ENCODE measurements at places on chromosomes 7 and 10.
A peak's percentile ranks its signal among the peaks of the same experiment; 100 is the strongest.

DNA sequence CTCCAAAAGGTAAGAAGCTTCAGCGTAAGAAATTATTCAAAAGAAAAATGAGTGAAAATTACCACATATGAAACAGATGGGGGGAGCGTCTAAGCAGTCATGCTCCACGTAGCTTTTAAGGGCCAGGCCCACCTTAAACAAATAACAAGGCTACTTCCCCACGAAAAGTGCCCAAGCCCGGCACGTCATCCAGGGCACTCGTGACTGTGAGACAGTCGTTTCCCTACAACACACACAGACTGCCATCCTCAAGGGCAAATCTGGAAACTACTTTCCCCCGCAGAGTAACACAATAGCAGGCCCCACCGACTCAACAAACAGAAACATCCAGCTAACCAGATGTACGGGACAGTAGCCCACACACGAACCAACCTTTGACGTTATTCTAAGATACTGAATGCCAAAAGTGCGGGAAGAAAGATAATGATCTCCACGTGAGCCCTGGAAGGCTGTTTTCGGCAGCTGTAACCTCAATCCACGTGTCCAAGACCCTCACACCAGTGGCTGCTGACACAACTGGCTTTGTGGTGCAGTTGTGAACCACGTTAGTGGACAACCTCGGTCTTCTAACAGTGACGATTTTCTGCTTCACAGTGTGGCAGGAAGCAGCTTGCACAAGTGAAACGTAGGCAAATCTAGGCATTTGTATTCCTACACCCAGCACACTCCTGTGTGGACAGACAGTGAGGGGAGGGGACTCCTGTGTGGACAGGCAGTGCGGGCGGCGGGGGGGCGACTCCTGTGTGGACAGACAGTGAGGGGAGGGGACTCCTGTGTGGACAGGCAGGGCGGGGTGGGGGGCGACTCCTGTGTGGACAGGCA is 251.7 kb downstream of the ZMYND11 start:
- DNase-seq: no peak

DNA sequence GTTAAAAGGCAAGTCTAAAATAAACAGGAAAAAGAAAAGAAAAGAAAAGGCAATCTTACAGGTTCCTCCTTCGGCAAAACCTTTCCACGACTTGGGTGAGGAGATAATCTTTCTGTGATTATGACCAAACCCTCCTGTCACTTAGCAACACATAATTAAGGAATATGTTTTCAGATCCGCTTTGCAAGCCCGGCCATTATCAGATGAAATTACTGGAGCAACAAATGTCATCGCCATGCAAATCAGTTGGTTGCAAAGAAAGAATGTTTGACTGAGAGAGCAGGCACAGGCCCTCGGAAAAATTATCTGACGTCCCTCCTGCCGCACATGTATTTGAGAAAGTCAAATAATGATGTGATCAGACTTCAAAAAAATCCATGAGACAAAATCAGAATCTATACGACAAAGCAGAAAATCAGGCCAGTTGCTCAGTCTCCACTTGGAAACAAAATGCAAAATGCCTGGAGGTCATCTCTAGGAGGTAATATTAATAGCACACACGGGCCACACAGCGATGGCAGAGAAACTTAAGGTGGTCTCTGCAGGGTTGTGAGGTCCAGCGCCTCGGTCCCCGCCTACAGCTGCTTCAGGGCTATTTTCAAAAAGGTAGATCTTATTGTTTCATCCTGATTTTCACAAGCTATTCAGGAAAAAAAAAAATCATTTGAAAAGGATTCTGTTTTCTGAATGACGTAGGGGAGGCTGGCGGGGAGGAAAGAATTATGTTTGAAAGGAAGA is 82.7 kb downstream of the ZRANB1 start:
- no peak for DNase-seq

DNA sequence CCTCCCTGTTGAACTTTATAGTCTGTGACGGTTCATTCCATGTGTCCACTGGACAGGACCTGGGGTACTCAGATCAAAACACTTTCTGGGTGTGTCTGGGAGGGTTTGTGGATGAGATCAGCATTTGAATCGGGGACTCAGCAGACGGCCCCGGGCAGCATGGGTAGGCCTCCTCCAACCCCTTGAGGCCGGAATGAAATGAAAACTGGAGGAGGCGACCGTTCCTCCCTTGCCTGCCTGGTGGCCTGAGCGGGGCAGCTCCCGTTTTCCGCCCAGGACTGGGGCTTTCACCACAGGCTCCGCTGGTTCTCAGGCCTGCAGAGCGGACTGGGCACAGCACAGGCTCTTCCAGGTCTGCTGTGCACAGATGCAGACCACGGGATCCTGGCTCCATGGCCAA is 247.7 kb downstream of the MAD1L1 start:
- DNase-seq: no peak

DNA sequence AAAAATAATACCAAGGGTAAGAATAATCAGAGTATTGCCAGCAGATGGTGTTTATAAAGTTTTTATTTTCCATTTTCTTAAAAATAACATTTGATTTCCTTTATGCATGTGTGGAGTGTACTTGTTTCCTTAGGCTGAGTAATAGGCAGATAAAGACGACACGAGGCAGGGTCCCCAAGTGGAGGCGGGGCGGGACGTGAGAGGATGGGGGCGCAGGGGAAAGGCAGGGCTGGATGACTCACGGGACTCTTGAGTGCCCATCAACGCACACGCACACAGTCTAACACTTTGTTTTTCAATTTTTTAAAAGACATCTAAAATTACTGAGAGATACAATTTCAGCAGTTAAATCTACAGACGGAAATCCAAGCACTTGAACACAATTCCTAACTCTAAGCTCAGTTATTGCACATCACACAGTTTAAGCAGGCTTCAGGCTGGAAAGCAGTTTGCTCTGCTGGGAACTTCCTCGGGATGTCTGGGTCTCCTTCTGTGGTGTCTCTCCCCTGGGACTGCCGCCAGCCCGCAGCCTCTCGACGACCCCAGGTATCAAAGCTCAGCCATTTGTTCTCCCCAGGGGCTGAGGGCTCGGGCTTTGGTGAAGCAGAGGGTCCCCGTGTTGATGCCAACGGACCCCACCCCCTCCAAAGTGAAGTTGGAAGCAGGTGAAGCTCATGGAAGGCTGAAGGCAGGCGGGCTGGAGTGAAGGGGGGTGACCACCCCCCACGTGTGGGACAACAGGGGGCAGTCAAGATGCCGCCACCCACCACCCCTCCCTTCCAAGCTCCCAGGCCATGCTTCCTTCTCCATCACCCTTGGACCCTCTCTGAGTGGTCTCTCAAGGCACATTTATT is 29.1 kb downstream of the SPOCK2 start:
- peak; percentile 53 for DNase-seq

DNA sequence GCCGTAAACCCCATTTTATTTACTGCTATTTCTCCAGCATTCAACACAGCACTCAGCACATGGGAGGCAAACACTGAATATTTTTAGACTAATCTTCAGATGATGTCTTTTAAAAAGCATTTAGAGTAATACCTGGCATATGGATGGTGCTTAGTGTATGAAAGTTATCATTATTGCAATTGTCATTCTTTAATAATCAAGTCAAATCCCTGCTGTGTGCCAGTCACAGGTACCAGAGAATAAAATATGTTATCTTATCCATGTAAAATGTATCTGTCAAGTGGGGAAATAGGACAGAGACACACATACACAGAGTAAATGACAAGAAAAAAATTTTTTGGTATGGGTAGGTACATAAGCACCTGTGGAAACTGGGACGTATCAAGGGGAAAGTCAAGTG is 18.5 kb downstream of the ANKRD22 start:
- no peak for DNase-seq

GRCh38 chr7:91348711-91349110 is 84.5 kb downstream of the FZD1 start:
- DNase-seq: no peak

DNA sequence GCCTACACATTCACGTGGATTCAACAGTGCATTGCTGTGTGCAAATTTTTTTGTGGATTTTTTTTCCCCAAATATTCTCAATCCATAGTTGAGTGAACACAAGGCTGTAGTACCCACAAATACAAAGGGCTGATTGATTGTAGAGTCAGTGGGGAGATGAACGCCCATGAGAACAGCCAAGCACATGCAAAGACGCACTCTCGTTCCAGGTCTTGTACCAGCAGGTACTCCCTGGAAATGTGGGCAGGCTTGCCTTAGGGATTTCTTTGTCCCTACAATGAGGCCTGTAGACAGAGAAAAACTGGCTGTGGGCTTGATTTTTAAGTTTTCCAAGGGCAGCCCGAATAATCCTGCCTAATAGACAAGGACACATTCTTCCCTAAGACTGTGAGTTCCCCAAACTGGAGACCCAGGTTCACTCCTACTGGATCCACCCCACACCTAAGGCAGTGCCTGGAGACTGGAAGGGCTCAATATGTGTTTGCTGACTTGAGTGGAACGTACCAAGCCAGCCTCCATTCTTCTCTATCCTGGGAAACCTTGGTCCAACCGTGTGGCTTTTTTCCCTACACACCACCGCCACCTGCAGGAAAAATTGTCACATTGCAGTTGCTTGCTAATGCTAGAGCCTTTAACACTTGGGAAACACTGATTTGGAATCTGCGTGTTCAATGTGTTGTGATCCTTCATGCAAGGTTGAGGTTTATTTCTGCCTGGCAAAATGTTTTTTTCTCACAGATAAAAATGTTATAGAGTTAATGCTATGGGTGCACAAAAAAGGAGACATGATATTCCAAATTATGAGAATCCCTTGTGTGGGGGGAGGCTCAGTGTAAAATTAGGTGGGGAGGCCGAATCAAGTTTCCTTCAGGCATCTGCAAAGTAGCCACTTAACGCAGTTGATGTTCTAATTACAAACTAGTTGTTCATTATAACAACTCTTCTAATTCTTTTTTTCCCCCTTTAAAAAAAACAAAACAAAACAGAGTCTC is 49.3 kb downstream of the PPP1R17 start:
- DNase-seq: no peak

GRCh38 chr7:132019703-132020102 is 463.3 kb upstream of the PODXL start:
- DNase-seq: no peak

- DNase-seq: no peak
Observed at GRCh38 chr10:120588311-120588710, 131.3 kb downstream of the PLPP4 start.

DNA sequence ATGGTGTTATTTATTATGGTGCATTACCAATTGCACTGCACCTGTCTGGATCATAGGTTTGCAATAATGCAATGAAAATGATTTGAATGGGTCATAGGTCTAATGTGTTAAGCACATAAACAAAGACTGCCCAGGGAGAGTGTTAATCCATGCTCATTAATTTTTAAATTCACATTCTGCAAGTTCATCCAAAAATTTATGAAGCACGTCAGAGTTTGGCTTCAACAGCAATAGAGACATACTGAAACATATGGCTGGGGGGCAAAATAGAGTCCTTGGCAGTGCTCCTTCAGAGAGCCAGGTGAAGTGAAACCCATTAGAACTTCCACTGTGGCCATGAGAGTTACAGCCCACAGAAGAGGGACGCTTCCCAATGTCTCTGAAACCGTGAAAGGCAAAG is 441.1 kb downstream of the POM121L12 start:
- no peak for DNase-seq

DNA sequence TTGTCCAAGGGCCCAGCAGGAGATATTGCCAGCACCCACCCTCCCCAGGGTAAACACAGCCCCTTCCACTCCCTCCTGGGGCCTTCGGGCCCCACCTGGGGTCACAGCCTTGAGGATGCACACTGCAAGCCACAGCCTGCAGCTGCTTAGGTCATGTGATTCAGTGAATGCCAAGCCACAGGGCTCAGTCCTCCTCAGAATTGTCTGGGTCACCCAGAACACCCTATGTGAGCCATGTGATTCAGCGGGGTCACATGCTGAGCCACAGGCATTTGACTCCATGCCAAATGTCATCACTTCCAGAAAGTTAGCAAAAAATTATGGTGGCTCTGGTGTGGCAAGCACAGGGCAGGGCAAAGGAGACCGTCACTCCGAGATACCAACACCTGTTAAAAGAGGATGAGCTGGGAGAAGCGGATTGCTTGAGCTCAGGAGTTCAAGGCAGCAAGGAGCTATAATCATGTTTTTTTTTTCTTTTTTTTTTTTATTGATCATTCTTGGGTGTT is 17.2 kb upstream of the PSAP start:
- no peak for DNase-seq

DNA sequence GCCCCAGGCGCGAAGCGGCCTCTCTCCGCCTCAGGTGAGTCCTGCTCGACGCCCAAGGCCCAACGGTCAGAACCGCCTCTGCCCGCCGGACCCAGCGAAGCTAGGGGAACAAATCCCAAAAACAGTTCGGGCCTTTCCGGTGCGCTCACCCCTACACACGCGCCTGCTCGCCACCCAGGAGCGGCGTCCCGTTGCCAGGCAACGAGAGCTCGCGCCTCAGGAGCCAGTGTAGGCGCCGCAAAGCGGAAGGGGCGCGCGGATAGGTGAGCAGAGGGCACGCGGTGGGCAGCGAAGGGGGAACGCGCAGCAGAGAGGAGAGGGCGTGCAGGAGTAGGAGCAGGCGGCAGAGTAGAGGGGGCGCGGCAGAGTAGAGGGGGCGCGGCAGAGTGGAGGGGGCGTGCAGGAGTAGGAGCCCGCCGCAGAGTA is at the start of the genes DYDC1 and DYDC2:
Gene DYDC1, minus strand, starts transcription at position 193 of the 426 bp plus-strand sequence. CDS start 4,154 bp downstream, outside the sequence.
Gene DYDC2, plus strand, starts transcription at position 219 of the 426 bp plus-strand sequence. CDS start 5,663 bp downstream, outside the sequence.
- DNase-seq: peak; percentile 19

- no peak for DNase-seq
Observed at GRCh38 chr10:63409465-63410027, 56.2 kb downstream of the JMJD1C start.

DNA sequence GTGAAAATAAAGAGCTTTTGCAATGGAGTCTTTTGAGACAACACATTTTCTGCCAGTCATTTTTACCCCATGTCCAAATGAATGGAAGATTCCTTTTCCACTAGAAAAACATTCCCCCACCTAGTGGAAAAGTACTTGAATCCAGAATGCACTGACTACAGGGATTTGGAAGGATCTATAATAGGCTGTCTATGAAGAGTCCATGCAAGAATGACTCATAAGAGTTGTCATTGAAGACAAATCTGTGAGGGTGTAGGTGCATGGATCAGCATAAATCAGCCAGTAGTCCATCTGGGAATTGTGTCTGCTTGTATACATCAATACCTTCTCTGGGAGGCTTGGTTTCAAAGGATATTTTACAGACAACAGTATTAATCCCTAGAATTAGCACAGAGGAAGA is 32.5 kb upstream of the TRUB1 start:
- DNase-seq: no peak

GRCh38 chr7:105829681-105830322 is 46.6 kb downstream of the ATXN7L1 start:
- DNase-seq: no peak

DNA sequence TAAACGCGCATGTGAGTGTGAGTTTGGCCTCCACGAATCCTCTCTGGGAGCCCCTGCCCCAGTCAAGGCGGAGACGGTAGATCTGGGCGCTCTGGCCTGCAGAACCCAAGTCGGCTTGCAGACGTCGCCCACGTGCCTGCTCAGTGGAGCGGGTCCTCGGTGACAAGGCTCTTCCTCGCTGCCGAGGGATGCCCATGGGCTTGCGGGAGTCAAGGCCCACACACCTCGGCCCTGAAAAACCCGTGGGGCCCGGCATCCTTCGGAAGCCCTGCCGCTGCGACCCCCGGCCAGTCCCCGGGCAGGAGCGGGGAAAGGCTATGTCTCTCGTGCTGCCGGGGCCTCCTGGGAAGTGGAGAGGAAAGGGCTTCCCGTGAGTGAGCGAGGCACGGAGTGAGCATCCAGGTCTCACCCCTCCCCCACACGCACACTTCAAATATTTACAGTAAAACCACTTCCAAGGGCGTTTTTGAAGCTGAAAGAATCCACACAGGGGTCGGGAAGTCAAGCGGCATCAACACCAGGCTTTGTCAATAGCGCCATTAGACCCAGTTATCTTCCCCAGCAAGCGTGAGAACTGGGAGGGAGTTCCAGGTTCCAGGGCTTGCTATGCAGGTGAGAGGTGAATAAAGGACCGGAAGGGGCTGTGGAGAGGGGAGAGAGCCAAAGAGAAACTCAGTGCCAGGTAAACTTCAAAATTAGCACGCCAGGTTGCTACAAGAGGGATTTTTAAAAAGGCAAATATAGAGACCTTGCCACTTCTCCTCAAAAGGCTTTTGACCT is 1.1 kb upstream of the MNX1 start:
- no peak for DNase-seq

All from activated CD4-positive, alpha-beta T cell treated with anti-CD3 and anti-CD28 coated beads for 4 hours (primary cell).